KBM-7 (cell line): ENCODE measurements at places on chromosomes 5 and 9.

- DNase-seq, result no peak
These were observed 296.8 kb downstream of the PDE4D start for GRCh38 chr5:59596586-59597350.

GRCh38 chr5:131988601-131989000 is 22.9 kb downstream of the ACSL6 start:
- DNase-seq, result no peak

DNA sequence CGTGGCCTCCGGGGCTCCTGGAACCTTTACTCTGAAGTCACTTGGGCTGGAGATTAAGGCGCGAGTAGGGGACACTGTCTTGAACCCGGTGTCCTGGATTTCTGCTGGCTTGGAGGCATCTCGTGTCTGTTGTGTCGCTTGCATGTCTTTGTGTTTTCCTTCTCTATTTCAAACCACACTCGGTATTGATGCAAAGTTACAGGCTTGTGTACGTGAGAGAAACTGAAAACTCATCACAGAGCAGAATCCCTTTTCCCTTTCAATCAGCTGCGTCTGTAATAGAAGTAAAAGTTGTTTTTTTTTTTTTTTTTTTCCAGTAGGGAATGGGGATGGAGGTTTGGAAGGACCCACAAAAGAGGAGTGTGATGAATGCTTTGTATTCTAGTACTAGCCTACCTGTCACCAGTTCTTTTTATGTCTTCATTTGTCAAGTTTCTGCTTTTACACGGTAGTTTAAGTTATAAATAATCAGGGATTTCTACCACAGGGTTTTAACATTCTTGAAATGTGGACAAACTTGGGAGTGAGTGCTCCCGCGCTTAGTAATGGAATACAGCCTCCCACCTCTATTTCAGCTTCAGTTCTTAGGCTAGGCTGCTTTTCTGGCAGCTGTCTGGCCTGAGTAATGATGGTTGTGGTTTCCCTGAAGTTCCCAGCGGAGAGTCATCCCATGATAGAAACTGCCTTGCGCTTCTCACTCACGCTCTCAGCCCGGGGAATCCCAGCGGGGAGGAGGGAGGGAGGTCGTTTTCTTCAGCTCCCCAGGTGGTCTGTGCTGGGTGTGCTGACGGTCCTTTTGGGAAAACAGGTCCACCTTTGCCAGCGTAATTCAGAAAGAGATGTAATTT is 763 bp downstream of the TJP2 start:
- peak; percentile 67 for DNase-seq

GRCh38 chr5:163473635-163474243 is 13.3 kb downstream of the HMMR start:
- DNase-seq, result no peak

DNA sequence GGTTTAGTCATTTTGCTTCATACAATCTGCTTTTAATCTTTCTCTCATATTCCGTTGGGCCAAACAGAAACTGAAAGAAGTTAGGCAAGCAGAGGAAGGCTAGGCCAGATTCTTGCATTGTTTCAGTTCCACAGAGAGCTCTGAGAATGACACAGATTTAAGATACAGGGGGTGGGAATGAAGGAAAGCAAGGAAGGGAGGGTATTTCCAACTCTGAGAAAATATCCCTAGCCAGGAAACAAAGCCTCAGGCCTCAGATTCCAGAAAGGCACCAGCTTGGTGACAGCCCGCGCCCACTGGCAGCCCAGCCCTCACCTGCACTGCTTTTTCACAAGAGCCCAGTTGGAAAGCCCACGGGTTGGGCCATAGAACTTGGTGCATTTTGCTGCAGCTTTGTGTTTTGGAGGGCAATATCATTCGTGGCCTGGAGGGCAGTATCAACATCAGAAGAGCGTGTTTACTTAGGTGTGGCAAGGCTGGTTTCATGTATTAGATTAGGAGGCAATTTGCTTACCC is 63.5 kb downstream of the ENC1 start:
- no peak for DNase-seq

DNA sequence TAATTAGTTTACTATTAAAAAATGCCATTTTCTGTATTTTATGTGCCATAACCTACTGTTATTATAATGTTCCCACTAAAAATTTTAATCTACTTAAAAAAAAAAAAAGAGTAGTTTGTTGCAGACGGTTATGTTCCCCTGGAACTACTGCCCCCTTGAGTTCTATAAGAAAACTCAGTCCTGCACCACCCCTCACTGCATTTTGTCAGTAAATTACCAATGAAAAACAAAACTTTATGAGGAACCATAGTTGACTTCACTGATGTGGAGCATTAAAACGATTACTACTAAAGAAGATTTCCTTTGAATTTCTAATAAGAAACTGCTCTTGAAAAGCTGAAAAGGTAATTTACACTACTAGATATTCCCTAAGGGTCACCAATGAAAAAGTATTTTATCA is 288.7 kb downstream of the FBXL17 start:
- peak; percentile 22 for DNase-seq

GRCh38 chr9:90569511-90569910 is 73.1 kb downstream of the DIRAS2 start:
- peak; percentile 26 for DNase-seq

GRCh38 chr9:132409828-132410528 is at the start of gene CFAP77:
Gene CFAP77, plus strand, starts transcription at chr9:132410211. Its CDS starts 61 bp downstream, at chr9:132410272.
- peak; percentile 58 for DNase-seq

DNA sequence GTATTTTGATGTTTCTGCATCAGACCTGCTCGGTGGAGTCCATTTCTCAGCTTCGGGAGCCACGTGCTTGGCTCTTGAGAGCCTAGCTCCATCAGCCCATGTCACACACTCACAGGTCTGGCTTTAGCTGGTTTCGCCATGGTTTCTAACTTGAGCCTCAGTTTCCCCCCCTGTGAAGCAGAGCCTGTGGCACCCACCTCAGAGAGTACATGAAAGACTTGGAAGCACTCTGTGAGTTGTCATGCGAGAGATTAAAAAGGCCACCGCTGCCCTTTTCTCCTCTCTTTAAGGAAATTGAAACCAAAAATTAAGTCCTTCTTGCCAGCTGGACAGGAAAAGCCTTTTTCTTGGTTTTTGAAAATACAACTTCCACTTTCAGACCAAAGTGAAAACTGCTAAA is 8.8 kb downstream of the TENT4A start:
- peak; percentile 29 for DNase-seq

DNA sequence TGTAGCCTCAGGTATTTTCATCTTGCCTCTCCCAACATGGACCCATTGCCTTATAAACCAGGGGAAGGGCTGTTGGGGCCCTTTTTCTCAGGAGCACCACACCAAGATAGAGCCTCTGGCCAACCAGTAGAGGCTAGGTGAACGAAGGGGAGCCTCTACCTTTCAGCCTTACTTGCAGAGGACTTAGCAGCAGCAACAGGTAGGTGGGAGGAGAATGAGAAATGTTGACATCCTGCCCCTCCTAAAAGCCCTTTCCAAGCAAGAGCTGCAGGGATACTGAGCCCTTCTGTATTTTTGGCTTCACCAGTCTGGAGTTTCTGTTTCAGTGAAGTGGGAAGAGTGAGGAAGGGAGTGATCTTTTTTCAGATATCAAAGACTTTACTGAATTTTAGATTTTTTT is 77.4 kb downstream of the MTREX start:
- no peak for DNase-seq

GRCh38 chr9:132646726-132647125 is 23.1 kb downstream of the DDX31 start:
- no peak for DNase-seq

- DNase-seq, result no peak
These were observed 223.4 kb downstream of the DOCK8 start for GRCh38 chr9:438066-438465.

DNA sequence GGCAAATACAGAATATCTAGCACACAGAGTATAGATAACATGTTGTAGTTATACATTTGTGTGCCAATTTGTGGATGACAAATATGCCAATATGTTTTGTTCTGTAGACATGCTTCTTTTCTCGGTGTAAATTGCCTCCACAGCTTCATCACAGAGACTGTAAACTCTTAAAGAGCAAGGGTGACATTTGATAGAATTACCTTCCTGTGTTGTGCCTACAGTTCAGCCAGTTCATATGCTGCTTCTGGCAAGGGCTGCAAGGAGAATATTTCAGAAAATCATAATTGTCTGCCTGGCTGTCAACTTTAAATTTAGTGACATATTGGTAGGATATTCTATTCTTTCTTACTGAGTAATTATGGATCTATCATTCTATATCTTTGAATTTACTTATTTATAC is 155.1 kb downstream of the MAT2B start:
- no peak for DNase-seq

GRCh38 chr5:181044662-181045305 is 4.7 kb downstream of the BTNL9 start:
- no peak for DNase-seq

GRCh38 chr5:148996270-148996669 is 66.6 kb downstream of the SH3TC2 start:
- DNase-seq, result no peak

DNA sequence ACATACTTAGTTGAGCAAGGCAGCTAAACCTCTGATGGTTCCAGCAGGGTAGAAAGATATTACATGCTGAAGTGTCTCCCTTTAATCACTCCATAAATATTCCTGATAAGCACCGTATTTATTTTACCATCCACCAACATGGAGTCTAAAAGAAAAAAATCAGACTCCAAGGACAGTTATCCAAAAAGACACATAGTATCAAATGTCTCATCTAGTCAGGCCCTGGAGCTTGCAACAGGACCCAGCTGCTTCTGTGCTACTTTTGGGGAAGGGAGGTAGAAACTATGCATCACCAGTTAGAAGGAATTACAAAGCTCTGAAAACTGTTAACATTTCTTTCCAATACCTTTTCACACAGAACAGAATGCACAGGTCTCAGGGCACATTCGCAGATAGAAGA is 88.1 kb downstream of the S1PR3 start:
- no peak for DNase-seq

DNA sequence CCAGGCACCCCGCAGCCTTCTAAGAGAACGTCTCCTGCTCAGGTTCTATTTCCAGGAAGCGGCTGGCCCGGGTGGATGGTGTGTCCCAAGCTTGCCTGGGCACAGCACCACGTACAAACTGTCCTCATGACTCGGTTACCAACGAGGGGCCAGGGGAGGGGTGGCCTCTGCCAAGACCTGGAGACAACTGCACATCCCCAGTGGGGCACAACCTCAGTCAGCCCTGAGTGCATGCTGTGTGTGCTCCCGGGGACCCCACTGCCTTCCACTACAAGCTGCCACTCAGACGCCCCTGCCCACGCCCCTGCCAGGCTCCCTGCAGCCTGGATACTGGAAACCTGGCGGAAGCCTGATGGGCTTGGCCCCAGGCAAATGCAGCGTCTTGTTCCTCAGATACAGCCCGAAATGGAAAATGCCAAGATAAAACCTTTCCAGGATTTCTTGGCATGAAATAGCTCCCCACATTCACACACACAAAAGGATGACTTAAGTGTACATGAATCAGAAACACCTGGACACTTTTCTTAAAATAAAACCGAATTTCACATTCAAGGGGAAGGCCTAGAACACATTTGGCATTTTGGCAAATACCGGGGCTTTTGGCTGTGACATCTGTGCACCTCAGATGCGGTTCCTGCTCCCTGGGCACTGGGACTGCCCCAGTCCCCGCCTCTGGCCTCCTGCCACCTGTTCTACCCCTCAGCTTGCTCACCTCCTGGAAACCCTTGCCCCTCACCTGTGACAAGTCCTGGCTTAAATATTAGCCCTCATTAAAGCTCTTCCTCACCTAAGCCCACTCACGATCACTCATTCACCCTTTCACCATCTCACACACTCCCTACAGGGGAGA is 62.5 kb downstream of the COL23A1 start:
- no peak for DNase-seq

DNA sequence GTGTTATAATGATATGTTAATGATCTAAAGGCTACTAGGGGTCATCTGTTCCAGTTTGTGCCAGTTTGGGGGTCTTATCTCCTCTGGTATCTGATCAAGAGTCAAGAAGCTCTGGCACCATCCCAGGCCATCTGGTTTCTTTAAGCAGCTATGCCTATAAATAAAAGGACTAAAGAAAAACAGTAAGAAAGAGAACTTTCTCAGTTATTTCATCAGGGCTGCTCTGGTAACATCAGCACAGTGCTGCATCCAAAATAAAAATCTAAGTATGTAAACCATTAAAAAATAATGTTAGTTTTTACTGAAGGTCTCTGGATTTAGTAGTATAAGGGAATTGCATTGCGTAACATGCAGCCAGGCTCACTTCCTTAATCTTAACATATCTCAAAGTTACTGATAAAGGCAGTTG is 185.0 kb downstream of the NR2F1-AS1 start:
- DNase-seq, result peak; percentile 52

- no peak for DNase-seq
These were observed 14.2 kb downstream of the LOX start for GRCh38 chr5:122063836-122064235.

DNA sequence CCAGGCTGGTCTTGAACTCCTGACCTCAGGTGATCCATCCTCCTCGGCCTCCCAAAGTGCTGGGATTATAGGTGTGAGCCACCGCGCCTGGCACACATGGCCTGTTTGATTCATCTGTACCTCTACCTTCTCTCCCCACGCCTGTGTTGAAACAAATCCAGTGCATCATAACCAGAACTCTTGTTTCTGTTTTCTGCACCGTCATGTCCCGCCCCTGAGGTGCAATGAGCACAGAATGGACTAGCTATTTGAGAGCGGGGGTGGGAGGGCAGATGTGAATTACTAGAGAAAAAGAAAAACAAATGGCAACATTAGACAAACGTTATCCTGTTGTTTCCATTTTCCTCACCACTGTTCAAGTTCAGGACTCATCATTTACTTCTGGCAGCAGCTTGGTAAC is 10.7 kb upstream of the FAM193B start:
- no peak for DNase-seq

DNA sequence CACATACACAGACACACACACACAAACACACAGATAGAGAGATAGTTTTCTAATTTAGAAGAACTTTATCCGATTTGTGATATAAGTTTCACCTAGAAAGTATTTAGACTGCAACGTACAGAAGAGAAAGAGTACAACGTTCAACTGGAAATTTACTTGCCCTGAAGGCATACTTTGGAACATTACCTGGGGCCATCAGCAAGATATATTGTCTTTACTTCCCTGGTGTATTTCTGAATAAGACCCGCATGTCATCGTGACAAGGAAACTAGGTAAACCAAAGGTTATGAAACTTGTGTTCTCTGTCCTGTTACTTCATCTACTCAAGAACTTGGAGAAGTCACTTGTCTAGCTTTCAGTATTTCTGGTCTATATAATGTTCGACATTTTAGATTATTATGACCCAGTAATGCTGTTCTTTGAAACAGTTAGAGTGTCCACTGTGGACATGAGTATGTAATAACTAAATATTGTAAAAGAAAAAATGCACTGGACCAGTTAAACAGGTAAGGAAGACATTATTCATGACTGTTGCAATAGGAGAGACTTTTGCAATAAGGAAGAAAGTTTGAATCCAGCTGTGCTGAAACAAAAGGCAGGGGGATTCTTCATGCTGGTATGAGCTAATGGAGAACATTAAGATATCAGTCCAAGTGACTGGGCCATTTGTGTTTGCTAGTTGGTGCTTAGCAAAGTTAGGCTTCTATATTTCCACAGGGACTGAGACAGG is 1791.1 kb downstream of the MAT2B start:
- DNase-seq, result no peak
